ENCODE measurements at places on chromosomes 12 and 14. TPM values are rescaled to one million over a fixed set of nuclear protein-coding genes. Genes with fewer than 3 reads are reported as not detected.

CLEC9A gene
- total RNA-seq = not detected

SLCO1B3 gene
- not detected for total RNA-seq

IGF1 gene
- 0.88 TPM for total RNA-seq

BCL2L14 gene
- total RNA-seq = not detected

LEMD3 gene
- 27.5 TPM for total RNA-seq

CPNE6 gene
- total RNA-seq = not detected

MYL2 gene
- total RNA-seq = not detected

CD163 gene
- under 0.01 TPM for total RNA-seq

VDR gene
- 32.2 TPM for total RNA-seq

HOXC11 gene
- 1.1 TPM for total RNA-seq

RPL6 gene
- total RNA-seq = 918 TPM

DHRS4 gene
- total RNA-seq = 31.5 TPM

B4GALNT1 gene
- total RNA-seq = 2.9 TPM

KRT75 gene
- not detected for total RNA-seq

VRTN gene
- not detected for total RNA-seq

PTGDR gene
- total RNA-seq = 1.4 TPM

LIN7A gene
- total RNA-seq = 11.5 TPM

CMA1 gene
- total RNA-seq = not detected

COX8C gene
- total RNA-seq = not detected

KRT86 gene
- total RNA-seq = under 0.01 TPM

MGP gene
- 16.8 TPM for total RNA-seq

GLI1 gene
- total RNA-seq = 0.29 TPM

ZNF891 gene
- total RNA-seq = 1.4 TPM

CD9 gene
- 19.4 TPM for total RNA-seq

ORAI1 gene
- 7.7 TPM for total RNA-seq

KERA gene
- not detected for total RNA-seq

TAS2R30 gene
- 9.7 TPM for total RNA-seq

MYH6 gene
- not detected for total RNA-seq

KRT83 gene
- not detected for total RNA-seq
